ENCODE measurements at places on chromosomes 6 and 20.

DNA sequence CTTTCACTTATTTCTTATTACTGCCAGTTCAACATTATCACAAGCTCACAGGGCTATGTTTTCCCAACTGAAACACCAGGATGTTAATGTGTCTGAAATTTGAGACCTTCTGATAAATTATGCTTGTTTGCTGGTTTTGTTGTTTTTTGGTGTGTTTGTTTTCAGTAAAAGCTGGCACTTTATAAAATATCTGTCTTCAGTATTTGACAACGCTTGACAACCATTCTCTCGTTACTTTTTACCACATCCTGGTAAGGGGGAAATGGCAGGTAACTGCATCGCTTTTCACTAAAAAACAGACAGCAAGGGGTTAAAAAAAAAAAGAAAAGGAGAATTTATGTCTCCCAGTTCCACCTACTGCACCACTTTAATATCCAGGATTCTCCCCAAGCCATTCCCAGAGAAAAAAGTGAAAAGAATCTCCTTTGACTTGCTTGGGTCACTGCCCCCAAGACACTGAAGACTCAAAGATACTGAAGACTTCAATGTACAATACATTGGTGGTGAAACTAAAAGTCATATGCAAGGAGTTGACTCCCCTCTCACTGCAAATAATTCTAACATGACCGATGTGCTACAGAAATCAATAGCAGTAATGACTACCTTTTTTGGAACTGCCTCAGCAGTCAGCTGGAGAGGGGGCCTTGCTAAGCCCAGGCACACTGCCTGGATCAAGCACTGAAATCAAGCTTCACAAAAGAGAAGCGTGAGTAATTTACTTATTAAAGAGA is 88.9 kb downstream of the HIVEP2 start:
- peak; percentile 43 for DNase-seq

DNA sequence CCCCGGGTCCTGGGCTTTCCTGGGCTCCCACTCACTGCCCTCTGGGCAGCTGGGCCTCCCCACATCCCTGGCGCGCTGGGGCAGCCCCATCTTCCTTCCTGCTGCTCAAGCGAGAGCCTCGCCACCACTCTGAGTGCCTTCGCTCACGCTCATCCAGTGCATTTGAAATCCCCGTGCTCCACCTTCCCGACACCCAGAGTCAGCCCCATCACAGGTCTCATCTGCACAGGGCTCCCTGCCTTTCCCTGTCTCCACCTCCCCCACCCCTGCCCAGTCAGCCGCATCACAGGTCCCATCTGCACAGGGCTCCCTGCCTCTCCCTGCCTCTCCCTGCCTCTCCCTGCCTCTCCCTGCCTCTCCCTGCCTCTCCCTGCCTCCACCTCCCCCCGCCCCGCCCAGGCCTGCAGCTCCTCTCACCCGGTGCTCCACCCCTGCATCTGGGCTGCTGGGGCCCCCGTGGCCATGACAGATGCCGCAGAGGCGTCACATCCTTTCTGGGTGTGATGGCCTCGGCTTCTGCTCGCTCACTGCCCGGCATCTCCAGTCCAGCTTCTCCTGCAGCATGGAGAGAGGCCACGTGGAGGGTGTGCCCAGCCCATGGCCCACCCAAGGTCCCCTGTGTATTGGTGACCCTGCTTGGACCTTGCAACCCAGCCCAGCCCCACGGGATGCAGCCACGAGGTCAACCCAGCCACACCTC is 9.0 kb upstream of the BHLHE23 start:
- DNase-seq, result no peak

DNA sequence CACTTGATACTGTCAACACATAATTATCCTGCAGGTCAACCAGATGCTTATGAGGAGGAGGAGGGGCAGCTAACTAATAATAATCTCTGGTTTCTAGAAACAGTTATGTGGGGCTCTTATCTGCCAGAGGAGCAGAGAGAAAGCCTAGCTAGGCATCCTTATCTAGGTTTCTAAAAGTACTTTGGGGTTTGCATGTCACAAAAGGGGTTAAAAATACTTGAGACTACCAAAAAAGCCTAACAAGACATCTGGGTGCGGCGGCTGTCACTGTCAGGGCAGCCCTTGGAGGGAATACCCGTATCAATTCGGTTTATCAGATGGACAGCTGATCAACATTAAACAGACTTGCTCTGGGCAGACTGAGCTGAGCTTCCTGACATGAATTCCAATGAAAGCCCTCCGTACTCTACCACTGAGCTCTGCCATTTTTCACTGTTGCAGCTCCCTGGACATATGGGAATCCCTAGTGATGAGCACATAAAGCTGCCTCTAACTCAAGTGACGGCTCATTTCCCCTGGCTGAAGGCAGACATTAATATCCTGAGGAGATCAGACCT is 166.6 kb downstream of the PDSS2 start:
- DNase-seq, result no peak

DNA sequence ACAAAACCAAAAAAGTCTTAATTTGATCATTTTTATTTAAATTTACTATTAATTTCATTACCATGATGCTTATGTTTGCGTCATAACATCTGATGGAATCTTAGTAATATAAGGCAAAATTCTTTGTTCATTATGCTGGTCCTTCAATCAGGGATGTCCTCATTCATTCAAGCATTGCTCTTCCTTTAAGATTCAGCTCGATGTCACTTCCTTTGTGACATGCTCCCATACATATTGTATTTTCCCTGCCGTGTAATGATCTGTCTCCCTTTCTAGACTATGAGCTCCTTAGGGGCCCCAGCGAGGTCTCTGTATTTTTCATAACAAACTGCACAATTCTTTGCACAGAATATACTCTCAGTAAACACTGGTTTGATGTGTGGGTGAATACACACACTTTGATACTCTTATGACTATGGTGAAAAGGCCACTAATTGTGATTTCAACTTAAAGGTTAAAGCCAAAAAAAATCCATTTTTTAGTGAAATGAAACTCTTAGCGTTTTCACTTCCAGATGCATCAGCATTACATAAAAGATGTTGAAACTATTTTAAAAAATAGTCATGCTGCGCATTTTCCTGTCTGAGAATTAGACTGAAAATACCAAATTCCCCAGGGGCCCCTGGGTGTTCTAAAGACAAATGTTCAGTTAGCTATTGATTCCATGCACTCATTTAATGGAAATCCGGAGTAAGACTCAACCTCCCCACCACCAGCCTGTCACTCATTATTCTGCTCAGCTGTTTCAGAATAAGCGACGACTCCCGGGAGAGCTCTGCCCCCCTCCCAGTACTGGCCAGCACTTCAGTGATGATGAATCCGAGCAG is 169.7 kb downstream of the ATXN1 start:
- DNase-seq, result no peak

DNA sequence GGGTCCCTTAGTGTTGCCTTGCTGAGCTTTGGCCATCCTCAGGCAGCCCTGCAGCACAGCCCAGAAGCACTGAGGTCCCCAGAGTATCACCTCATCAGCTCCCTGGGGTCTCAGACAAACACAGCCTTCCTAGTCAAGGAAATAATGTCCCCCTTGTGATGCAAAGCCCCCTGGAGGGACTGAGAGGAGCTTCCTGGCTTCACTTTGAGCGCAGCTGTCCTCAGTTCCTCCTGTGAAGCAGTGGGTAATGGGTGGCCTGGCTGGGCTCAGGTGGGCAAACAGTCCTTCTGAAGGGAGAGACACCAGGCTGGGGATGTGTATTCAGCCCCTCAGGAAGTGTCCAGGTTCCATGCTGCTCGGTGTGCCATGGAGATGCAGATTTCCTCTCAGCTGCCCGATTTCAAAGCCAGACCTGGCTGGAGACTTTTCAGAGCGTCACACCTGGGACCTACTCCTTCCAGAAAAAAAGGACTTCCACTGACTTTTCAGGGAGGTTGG is 79.2 kb upstream of the FOXA2 start:
- DNase-seq, result no peak

- no peak for DNase-seq
Measured at GRCh38 chr20:59309218-59309617, 8.8 kb downstream of the EDN3 start.

GRCh38 chr6:54988576-54988975 is 142.0 kb downstream of the FAM83B start:
- DNase-seq, result no peak

- DNase-seq, result peak; percentile 45
Measured at GRCh38 chr20:46011631-46012482, 3.1 kb downstream of the MMP9 start.

GRCh38 chr6:133891149-133891926 is 2.4 kb downstream of the TCF21 start:
- no peak for DNase-seq

- no peak for DNase-seq
Measured at GRCh38 chr20:24681634-24682495, 212.4 kb downstream of the SYNDIG1 start.

Measured in CD4-positive, alpha-beta T cell treated with Interleukin-17A for 4 hours (primary cell).